Brain microvascular endothelial cell (primary cell): ENCODE measurements at places on chromosomes 13 and 19.

- no peak for DNase-seq
Observed at GRCh38 chr13:21232196-21232595, 55.7 kb downstream of the MRPL57 start.

DNA sequence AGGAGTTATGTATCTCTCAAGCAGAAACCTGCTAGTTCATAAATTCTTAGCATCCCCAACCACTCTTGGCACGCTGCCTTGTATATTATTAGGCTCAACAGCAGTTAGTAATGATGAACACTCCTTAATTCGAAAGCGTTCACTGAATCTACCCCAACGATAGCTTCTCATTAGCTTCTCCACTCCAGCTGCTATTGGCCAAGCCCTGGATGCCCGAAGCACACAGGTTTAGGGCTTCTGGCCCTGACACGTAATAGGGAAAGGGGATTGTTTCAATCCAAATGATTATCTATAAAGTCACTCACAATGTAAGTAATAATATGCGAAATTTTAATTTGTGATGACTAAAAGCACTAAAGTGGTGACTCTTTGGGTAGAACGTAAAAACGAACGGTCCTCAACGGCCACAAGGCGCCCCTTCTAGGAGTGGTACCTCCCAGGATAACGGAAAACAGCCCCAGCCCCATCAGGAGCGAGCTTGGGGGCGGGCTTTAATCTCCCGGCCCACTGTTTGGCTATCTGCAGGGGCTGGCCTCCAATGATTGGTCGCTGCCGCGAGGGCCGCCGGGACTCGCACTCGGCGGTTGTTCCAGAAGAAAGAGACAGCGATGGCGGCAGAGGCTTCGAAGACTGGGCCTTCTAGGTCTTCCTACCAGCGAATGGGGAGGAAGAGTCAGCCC is at the start of gene RNF17:
Gene RNF17 (plus strand): TSS at position 574 of the 680 bp plus-strand sequence. CDS start 35 bp downstream, at position 609.
- DNase-seq = no peak

GRCh38 chr19:7529246-7529600 is 6.3 kb upstream of the PNPLA6 start:
- no peak for DNase-seq

GRCh38 chr13:109154966-109155761 is 525.8 kb downstream of the MYO16 start:
- DNase-seq = peak; percentile 89

DNA sequence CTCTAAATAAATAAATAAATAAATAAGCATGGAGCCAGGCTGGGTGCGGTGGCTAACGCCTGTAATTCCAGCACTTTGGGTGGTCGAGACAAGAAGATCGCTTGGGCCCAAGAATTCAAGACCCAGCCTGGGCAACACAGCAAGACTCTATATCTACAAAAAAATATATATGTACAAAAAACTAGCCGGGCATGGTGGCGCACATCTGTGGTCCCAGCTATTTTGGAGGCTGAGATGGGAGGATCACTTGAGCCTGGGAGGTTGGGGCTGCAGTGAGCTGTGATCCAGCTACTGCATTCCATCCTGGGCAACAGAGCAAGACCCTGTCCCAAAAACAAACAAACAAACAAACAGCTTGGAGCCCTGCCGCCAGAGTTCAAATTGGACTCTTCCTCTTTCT is 2.7 kb downstream of the ACTMAP start:
- no peak for DNase-seq

- peak; percentile 94 for DNase-seq
Observed at GRCh38 chr13:114065141-114065925, 67.1 kb downstream of the RASA3 start.

- DNase-seq = no peak
Observed at GRCh38 chr19:44729516-44730033, 18.9 kb upstream of the BCL3 start.

- DNase-seq = no peak
Observed at GRCh38 chr13:48570216-48570828, 37.4 kb upstream of the RCBTB2 start.

DNA sequence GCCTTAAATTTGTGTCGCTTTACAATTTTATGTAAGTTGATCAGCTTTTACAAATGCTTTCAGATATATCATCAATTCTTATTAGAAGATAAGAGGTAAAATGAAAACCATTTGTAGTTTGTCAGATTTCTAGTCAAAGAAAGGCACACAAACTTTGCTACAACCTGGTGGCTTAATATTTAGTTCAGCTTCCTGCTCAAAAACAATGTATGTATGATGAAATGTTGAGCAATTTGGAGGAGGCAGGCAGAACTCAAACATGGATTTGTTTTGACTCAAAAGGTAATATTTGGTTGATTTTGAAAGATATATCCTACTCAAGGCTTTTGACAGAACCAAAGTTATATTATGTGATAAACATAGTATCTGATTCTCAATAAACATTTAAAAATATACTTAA is 24.2 kb downstream of the NEK5 start:
- DNase-seq = no peak

DNA sequence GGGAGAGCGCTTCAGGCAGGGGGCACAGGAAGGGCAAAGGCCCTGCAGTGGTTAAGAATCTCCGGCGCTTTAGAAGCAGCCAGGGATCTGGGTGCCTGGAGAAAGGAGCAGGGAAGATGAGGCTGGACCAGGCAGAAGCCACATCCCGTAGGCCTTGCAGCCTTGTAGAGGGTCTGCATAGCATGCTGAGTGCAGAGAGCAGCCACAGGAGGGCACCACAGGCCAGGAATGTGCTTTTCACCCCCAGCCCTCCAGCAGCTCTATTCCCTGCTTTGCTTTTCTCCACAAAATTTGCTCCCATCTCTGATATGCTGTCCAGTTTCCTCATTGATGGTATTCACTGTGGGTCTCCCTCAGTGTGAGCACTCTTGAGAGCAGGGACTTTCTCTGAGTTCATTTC is 5.7 kb downstream of the WDR62 start:
- peak; percentile 58 for DNase-seq

DNA sequence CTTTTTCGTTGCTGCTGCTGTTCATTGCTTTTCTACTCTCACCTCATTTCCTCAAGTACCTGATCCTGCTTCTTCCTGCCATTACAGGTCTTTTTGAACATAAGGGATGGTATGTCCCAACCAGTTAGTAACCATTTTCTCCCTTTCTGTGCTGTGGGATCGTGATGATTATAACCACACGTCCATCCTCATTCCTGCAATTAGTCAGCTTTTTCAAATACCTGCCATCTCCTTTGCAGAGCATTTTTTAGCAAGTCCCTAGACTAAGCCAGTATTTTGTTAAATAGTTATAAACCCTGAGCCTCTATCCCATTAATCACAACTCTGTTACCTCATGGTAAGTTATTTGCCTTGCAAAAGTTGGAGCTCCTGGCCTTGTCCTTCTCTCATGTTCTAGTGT is 109.2 kb downstream of the FNDC3A start:
- no peak for DNase-seq

DNA sequence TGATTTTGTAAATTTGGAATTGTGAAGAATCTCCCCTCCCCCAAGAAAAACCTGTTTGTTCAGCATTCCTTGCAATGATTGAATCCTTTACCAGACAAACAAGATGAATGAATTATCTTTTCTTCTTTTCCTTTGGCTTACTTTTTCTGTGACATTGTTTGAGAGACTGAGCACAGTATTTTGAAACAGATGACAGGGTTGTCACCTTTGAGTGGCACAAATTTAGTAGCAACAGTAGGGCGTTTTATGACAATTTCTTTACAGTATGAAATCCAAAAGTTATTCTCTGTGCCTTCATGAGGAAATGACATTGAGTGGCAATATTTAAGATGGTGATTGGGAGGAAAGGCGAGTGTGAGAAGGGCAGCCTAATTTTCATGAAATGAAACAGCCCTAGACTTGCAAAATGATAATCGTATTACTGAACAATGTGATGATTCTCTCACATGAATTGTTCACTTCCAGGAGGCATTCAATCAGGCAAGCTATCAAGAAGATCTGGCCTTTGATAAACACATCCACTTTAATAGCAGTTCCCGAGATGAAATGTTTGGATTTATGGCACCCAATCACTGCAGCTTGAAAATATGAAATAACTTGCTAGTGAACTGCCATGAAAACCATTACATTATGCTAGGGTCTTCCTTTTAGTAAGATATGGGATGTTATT is 68.6 kb upstream of the SCEL start:
- no peak for DNase-seq

DNA sequence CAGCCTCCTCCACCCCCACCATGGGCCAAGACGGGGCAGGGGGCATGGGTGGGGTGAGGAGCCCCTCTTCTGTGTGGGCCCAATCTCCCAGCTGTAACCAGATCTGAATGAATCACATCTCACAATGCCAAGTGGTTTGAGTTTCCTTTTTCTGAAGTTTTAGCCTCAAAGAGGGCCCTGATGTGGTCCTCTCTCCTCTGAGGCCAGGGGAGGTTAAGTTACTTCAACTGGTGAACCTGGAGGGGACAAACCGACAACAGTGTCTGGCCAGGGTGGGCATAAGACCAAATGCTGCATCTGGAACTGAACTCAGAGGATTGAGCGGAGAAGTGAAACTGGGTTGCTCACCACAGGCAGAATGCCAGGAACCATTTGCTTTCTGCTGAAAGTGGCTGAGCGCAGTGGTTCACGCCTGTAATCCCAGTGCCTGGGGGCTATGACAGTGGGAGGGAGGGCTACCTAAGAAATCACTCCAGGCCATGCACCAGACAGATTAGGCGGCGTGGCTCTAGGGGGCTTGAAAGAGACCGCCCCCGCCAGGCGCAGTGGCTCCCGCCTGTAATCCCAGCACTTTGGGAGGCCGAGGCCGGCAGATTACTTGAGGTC is 15.4 kb upstream of the IRGC start:
- peak; percentile 41 for DNase-seq

- DNase-seq = no peak
Observed at GRCh38 chr13:34107806-34108205, 289.9 kb downstream of the RFC3 start.

DNA sequence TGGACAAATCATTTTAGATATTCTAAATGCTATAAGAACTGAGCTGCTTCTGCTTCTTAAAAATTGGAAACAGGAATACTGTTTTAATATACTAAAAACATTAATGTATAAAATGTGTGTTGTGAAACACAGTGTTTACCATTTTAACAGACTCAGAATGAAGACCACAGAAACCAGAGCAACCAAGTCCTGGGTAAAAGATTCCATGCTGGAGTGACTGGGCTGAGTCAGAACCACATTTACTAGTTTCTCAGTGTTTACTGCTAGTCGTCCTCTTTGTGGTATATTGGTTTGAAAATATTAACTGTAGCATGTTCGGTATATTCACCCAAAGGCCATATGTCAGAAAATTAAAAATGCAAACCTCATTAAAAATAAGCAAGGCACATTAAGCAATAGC is 31.9 kb downstream of the ANKRD10 start:
- no peak for DNase-seq

DNA sequence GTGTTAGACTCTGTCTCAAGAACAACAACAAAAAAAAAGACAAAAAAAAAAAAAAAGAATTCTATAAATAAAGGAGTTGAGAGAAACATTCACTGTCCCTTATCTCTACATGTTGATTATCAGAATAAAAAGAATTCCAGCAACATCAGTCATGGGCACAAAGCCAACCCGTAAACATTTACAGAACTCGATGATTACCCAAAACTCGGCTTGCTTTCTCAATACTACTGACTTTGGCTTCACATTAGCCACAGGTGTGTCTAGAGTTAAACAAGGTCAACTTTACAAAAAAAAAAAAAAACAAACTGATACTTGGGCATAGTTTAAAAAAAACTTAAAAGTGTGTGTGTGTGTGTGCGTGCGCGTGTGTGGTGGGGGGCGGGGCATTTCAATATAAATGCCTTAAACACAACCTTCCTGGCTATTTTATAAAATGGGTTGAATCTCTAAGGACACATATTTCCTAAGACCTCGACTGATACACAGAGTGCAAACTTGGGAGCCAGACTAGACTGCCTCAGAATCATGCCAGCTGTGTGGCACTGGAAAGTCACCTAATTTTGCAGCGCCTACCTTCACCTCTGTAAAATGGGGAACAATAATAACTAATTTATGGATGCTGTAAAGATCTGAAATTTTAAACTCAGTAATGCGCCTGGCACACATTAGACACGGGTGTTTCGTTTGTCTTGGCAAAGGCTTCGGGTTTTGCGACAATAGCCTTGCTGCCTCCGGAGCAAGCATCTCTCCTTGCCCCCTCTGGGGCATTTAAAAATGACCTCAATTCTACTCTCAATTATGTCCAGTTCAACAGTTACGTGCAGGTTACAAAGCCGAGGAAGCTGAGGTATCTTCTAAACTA is 922 bp downstream of the EBPL start:
- DNase-seq = peak; percentile 71

- no peak for DNase-seq
Observed at GRCh38 chr19:16575861-16576689, 3.9 kb upstream of the SLC35E1 start.

- DNase-seq = no peak
Observed at GRCh38 chr13:32720026-32720425, 133.8 kb downstream of the PDS5B start.

DNA sequence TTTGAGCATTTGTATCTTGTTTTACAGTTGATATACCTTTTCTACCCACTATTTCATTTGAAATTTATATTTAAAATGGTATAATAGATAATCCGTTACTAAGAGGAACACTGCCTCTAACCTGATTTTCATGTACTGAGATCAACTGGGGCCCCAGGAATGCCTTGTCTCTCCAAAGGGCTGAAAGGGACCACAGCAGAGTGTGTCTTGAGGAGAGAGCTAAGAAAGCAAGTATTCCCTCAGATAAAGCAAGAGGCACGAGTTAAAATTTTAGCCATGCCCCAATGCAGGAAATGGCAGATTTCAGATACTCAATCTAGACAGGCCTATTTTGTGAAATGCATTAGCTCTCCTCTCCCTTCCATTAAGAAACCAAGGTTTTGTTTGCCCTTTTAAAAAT is 10.7 kb downstream of the UQCRFS1 start:
- DNase-seq = no peak

DNA sequence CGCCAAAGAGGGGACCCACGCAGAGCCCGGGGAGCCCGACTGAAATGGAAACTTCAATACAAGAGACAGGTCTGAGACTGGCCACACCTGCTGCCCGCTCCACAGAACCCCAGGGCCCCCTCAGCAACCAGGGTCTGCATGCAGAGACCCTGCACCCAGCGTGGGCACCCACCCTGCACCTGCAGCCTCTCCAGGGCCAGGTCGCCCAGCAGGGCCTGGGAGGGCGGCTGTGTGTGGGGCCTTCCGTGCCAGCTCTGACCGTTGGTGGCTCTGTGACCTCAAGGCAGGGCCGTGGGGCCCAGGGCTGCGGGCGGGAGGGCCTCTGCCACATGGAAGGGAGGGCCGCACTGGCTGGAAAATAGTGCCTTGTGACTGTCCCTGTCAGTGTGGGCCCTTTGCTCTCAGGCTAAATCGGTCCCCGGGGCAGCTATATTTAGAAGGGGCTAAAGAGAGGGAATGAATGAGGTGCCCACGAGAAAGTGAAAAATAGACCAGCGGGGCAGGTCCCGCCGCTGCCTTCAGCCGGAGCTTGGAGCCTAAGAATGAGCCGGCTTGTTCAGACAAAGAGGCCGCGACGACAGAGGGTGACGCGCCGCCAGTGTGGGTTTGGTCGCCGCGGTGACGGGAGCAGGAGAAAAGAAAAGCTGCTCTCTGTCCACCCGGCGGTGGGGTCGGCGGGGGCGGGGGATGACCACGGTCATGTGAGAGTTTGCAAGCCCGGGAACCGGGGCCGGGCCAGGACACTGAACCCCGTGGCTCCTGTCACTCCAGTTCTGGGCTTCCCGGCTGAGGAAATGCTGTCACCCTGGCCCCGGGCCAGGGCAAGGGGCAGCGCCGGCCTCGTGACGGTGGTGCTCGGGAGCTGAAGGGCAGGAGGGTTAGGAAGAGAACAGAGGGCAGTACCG is 70.5 kb downstream of the GADD45B start:
- peak; percentile 62 for DNase-seq
